ENCODE measurements at places on chromosomes 6 and 20.

GRCh38 chr20:4192378-4193068 lies 177.2 kb upstream of the RNF24 start:
- no peak overlapping the region for H3K27ac ChIP-seq
- no peaks in the 10 kb centered on the region for H3K36me3 ChIP-seq
- H3K4me3 ChIP-seq = no peak overlapping the region
- DNase-seq = no peak
- no peaks in the 10 kb centered on the region for H3K27me3 ChIP-seq
- no peaks in the 10 kb centered on the region for H3K4me1 ChIP-seq

DNA sequence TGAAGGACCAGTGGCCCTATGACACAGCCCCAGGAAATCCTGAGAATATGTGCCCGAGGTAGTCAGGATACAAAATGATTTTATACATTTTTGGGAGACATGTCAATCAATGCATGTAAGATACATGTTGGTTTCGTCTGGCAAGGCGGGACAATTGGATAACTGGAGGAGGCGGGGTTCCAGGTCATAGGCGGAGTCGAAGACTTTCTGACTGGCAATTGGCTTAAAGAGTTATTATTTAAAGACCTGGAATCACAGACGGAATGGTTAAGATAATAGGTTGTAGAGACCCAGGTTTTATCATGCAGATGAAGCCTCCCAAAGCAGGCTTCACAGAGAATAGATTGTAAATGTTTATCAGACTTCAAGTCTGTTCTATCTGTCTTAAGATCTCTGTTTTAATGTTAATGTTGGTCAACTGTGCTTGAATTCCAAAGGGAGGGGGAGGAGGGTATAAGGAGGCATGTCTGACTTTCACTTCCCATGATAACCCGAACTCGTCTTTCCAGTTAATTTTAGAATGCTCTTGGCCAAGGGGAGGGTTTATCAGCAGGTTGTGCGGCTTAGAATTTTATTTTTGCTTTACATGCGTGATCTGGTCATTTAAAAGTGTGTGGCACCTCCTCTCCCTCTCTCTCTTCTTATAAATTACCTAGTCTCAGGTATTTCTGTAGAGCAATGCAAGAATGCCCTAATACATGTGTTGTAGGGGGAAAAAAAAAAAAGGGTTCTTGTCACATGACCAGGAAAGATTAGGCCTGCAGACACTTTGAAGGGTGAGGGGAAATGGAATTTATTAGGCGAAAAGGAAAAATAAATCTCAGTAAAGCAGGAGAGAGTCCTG lies 230.7 kb downstream of the NFATC2 start:
- DNase-seq = peak; percentile 86
- peaks cover 8% of the 10 kb centered on the region for H3K4me1 ChIP-seq
- peak overlapping the region; percentile 60 for H3K4me3 ChIP-seq
- no peaks in the 10 kb centered on the region for H3K27me3 ChIP-seq
- no peak overlapping the region for H3K27ac ChIP-seq

- no peak for DNase-seq
- no peaks in the 10 kb centered on the region for H3K4me1 ChIP-seq
- no peak overlapping the region for H3K27ac ChIP-seq
- H3K4me3 ChIP-seq = no peak overlapping the region
- no peaks in the 10 kb centered on the region for H3K27me3 ChIP-seq
- H3K36me3 ChIP-seq = no peaks in the 10 kb centered on the region
Observed at GRCh38 chr6:130274007-130274406, 51.3 kb upstream of the SAMD3 start.

DNA sequence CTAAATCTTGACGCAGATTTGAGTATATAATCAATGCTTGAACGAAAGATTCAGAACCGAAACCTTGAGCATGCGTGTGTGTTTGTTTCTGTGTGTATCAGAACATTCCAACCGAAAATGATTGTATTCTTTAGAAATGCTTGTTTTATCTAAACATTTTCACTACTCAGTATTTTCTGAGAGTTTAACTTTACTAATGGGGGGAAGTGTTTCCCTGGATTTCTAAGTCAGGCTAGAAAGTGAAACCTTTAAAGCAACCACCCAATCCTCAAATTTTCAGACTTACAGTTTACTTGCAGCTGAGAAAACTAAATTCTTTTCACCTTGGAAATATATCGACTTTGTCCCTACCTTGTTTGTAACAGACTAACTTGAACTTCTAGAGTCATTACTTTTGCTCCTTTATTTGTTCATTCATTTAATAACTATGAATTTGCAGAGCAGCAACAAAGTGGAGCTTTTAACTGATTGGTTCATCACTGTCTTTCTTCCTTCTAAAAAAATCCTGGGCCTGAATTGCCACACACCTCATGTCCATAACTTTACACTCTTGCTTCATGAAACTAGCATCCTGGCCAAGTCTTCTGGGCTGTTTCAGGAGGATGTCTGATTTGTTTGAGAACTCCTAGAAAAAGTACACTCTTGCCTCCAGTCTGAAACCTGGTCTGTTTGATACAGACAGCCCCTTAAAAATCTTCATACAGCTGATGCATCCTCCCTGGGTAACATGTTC lies 77.8 kb upstream of the XRN2 start:
- H3K27ac ChIP-seq = no peak overlapping the region
- DNase-seq = no peak
- no peak overlapping the region for H3K4me3 ChIP-seq
- no peaks in the 10 kb centered on the region for H3K27me3 ChIP-seq
- peaks cover 11% of the 10 kb centered on the region for H3K4me1 ChIP-seq

DNA sequence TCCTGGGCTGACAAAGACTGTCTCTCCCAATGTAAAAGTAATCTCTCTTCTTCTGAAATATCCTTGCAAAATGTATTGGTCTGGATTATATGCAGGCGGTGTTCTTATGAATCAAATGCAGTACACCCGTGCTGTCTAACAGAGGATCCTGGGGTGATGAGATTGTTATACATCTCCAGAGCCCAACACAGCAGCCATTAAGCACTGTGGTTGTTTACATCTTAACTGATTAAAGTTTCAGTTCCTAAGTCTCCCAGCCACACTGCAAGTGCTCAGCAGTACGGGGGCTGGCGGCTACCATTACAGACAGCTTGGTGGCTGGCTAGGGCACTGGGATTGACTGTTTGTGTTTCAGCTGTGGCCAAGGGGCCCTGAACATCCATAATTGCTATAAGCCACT lies 7.0 kb downstream of the UNC93A start:
- no peak overlapping the region for H3K4me3 ChIP-seq
- H3K27ac ChIP-seq = no peak overlapping the region
- H3K4me1 ChIP-seq = no peaks in the 10 kb centered on the region
- H3K36me3 ChIP-seq = no peaks in the 10 kb centered on the region

DNA sequence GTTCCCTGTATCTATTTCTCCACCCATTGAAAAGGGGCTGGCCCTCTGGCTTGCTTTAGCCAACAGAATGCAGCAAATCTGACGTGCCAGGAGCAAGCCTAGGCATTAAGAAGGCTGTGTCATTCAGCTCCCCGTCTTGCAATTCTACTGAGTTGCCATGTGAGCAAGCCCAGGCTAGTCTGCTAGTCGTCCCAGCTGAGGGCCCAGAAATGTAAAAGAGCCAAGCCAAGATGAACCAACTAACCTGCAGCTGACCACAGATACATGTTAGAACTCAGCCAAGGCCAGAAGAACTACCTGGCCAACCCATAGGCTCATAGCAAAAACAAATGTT lies 30.1 kb downstream of the PREP start:
- DNase-seq = no peak
- no peak overlapping the region for H3K27ac ChIP-seq
- H3K27me3 ChIP-seq = no peaks in the 10 kb centered on the region
- H3K4me1 ChIP-seq = no peaks in the 10 kb centered on the region
- H3K36me3 ChIP-seq = peaks cover 63% of the 10 kb centered on the region

DNA sequence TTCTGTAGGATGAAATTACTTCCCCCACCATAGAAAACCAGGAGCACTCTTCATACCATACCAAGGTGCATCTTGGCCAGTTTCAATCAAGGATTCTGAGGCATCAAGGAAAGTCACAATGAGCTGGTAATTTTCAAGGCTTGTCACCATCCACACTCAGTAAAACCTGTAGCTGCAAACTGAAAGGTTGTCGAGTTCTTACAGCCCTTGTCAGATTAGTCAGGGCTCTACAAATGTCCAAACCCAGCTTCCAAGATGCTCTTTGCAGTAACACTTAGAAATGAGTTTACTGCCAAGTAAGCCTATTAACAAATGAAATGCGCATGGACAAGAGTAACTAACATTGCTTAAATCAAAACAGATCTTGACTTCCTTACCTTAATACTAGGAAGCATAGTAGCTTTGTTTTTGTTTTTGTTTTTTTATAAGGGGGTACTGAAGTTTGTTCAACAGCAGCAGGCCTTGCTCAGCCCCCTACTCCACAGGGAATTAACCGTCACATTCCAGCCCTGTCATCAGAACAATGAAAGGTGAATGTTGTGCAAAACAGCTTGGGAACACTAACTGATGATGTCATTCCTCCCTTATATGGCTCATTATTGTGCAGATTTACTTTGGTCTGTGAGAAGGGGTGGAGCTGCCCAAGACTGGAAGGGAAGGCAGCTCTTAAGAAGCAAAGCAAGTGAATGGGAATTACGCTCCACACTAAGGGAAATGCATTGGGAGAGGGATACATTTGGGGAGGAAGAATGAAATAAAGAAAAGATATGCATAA lies 49.9 kb upstream of the TMEM30A start:
- no peaks in the 10 kb centered on the region for H3K36me3 ChIP-seq
- H3K4me1 ChIP-seq = peaks cover 9% of the 10 kb centered on the region
- H3K27me3 ChIP-seq = no peaks in the 10 kb centered on the region
- no peak overlapping the region for H3K4me3 ChIP-seq
- DNase-seq = peak; percentile 81
- peak overlapping the region; percentile 79 for H3K27ac ChIP-seq

GRCh38 chr6:136137008-136137692 lies 113.0 kb downstream of the MTFR2 start:
- H3K4me3 ChIP-seq = no peak overlapping the region
- no peaks in the 10 kb centered on the region for H3K27me3 ChIP-seq
- H3K4me1 ChIP-seq = no peaks in the 10 kb centered on the region
- H3K27ac ChIP-seq = no peak overlapping the region
- H3K36me3 ChIP-seq = no peaks in the 10 kb centered on the region

GRCh38 chr20:53579266-53579580 lies 14.4 kb downstream of the ZNF217 start:
- H3K27ac ChIP-seq = no peak overlapping the region
- H3K36me3 ChIP-seq = peaks cover 86% of the 10 kb centered on the region
- no peak for DNase-seq
- no peaks in the 10 kb centered on the region for H3K27me3 ChIP-seq
- H3K4me1 ChIP-seq = peaks cover 22% of the 10 kb centered on the region

GRCh38 chr6:165615636-165616035 lies 47.4 kb downstream of the PDE10A start:
- no peaks in the 10 kb centered on the region for H3K27me3 ChIP-seq
- H3K4me3 ChIP-seq = no peak overlapping the region
- H3K36me3 ChIP-seq = no peaks in the 10 kb centered on the region
- H3K4me1 ChIP-seq = peaks cover 3% of the 10 kb centered on the region
- DNase-seq = no peak

DNA sequence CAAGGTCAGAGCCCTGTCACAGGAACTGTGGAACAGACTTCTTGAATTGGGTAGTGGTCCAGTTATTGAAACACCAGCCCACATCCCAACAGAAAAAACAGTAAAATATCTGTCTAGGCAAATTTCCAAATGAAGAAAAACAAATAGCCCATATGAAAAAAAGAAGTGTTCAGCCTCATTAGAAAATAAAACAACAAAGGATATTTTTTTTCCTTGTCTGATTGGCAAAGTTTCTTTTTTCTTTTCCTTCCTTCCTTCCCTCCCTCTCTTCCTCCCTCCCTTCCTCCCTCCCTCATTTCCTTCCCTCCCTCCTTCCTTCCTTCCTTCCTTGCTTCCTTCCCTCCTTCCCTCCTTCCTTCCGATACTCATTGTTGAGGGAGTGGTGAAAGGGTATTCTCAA lies 20.6 kb upstream of the RIMS4 start:
- no peaks in the 10 kb centered on the region for H3K4me1 ChIP-seq
- no peak for DNase-seq
- H3K4me3 ChIP-seq = no peak overlapping the region
- H3K27ac ChIP-seq = no peak overlapping the region
- H3K36me3 ChIP-seq = no peaks in the 10 kb centered on the region

DNA sequence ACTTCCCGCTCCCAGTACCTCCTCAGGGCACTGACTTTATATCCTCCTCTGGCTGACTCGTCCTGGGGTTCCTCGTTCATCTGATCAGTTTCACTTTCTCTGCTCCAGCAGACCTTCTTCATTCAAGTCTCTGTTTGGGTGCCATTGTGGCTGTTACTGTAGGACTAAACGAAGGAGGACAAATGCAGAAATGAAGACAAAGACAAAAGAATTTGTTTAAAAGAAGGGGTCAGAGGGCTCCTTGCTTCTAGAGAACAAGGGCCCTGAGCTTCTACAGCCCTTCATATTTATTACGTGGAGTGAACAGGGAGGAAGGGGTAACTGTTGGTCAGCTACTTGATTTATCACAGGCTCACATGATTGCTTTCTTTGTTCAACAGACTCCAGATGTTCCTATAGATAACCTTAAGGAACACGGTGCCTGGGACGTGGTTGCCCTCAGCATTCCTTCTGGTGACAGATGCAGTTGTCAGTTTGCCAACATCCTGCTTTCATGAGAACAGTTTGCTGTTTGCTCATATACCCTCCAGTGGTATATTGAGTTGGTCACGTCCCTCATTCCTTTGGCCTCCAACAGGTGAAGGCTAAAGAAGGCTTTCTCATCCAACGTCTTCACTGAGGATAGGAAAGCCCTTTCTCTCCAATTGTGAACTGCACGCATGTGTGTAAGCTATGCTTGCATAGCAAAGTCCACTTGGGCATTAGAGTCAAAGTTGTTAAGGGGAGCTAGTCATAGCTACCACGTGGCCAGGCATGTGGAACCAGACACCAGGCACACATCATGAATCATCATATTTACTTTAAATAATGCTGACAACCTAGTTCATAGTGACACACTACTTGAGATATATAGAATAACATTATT lies 69.1 kb upstream of the BTN3A2 start:
- no peak for DNase-seq
- no peaks in the 10 kb centered on the region for H3K36me3 ChIP-seq
- H3K4me1 ChIP-seq = no peaks in the 10 kb centered on the region
- H3K27ac ChIP-seq = no peak overlapping the region

GRCh38 chr6:36150283-36150682 lies 20.0 kb downstream of the MAPK13 start:
- DNase-seq = no peak
- no peaks in the 10 kb centered on the region for H3K27me3 ChIP-seq
- no peak overlapping the region for H3K4me3 ChIP-seq
- H3K4me1 ChIP-seq = no peaks in the 10 kb centered on the region
- H3K27ac ChIP-seq = no peak overlapping the region
- no peaks in the 10 kb centered on the region for H3K36me3 ChIP-seq

- H3K27me3 ChIP-seq = no peaks in the 10 kb centered on the region
- H3K4me3 ChIP-seq = no peak overlapping the region
- DNase-seq = no peak
- H3K36me3 ChIP-seq = peaks cover 57% of the 10 kb centered on the region
Observed at GRCh38 chr6:37316071-37316470, 37.7 kb upstream of the RNF8 start.

DNA sequence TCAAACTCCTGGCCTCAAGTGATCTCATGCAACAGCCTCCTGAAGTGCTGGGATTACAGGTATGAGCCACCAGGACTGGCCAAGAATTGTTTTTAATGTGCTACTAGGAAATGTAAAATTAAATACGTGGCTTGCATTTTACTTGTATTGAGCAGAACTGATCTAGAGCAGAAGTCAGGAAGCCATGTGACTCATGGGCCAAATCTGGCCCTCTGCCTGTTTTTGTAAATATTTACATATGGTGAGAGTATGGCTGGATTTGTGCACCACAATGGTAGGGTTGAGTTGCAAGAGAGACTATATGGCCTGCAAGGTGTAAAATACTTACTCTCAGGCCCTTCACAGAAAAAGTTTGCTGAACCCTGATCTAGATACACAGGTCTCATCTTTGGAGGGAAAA lies 75.8 kb downstream of the LAMP5 start:
- H3K27ac ChIP-seq = no peak overlapping the region
- no peak overlapping the region for H3K4me3 ChIP-seq
- DNase-seq = no peak
- no peaks in the 10 kb centered on the region for H3K4me1 ChIP-seq
- peaks cover 18% of the 10 kb centered on the region for H3K27me3 ChIP-seq

Data from endodermal cell (in vitro differentiated cells).